ACHN (cell line): ENCODE measurements at places on chromosomes 4 and X.
A peak's percentile ranks its signal among the peaks of the same experiment; 100 is the strongest.

DNA sequence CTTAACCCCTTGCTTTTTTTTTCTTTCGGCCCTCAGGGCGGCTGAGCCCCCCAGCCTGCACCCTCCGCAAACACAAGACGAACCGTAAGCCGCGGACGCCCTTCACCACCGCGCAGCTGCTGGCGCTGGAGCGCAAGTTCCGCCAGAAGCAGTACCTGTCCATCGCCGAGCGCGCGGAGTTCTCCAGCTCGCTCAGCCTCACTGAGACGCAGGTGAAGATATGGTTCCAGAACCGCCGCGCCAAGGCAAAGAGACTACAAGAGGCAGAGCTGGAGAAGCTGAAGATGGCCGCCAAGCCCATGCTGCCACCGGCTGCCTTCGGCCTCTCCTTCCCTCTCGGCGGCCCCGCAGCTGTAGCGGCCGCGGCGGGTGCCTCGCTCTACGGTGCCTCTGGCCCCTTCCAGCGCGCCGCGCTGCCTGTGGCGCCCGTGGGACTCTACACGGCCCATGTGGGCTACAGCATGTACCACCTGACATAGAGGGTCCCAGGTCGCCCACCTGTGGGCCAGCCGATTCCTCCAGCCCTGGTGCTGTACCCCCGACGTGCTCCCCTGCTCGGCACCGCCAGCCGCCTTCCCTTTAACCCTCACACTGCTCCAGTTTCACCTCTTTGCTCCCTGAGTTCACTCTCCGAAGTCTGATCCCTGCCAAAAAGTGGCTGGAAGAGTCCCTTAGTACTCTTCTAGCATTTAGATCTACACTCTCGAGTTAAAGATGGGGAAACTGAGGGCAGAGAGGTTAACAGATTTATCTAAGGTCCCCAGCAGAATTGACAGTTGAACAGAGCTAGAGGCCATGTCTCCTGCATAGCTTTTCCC, 3.4 kb downstream of the MSX1 start:
- DNase-seq, result no peak

DNA sequence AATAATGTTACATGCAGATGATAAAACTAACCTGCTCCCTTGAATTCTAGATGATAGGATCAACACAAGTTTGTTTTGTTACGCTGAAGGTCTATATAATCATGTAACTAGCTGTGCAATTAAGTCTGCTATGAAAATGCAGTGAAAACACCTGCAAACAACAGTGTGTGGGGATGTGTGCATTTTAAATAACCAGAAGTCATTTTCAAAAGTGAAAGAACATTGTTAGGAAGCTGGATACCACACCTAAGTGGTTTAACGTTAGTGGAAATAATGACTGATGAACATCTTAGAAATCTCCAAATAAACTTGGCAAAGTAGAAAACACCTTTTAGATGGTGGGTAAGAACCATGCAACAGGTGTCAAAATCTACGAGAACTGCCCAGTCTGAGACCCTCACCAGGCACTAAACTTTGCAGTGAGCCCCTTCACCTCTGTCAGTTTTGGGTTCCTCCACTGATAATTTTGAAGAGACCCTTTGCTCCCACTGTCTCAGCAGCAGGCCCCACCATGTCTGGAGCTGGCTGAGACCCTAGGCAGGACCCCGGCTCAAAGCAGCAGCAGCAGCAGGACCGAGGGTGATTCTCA, 36.6 kb downstream of the CHST7 start:
- DNase-seq, result no peak

GRCh38 chrX:24145303-24146186, 4.0 kb upstream of the ZFX start:
- peak; percentile 8 for DNase-seq

DNA sequence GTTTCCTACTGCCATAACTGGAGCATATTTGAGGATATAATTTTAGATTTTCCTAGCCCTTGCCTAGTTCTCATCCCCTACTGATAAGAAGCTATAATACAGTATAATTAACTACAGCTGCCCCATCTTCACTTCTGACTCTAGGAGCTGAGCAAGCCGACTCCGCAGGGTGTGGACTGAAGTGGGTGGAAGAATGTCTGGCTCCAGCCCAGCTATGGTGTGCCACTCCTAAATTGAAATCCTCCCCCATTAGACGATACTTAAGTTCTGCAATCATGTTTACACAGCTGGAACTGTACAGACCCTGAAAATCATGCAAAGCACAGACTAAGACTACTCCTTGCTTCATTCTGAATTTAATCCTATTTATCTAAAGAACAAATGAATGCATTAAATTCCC, 93.1 kb downstream of the PCDH19 start:
- no peak for DNase-seq

DNA sequence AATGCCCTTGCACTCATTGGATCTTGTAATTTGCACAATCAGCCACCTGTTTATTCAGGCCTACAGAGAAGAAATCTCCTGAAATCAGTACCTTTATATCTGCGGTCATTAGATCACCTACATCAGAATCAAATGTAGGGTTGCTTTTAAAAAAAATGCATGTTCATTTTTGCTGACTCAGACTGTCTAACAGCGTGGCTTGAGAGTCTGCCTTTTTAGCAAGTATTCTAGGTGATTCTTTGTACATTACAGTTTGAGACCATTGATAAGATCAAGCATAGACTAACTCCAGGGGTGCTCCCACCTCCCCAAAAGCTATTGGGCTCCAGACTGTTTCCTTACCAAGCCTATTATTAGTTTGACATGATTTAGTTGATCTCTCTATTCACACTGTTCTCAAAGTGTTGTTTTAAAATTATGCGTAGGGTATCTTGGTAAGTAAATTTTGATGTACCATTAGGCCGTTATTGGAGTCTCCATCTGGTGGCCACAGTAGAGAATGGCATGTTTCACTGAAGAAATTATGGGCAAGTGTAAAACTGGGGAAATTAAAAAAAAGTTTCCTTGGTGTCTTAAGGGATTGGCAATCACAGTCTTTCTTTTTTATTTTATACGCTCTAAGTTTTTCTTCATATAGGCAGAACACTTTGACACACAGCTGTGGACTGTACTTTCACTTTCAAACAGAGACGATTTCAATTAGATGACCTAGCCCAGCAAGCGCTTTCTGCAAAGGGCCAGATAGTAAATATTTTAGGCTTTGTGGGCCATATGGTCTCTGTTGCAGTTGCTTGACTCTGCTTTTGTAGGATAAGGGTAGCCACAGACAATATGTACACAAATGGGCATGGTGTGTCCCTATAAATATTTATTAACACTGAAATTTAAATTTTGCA, 33.7 kb upstream of the MSL3 start:
- DNase-seq, result peak; percentile 24

DNA sequence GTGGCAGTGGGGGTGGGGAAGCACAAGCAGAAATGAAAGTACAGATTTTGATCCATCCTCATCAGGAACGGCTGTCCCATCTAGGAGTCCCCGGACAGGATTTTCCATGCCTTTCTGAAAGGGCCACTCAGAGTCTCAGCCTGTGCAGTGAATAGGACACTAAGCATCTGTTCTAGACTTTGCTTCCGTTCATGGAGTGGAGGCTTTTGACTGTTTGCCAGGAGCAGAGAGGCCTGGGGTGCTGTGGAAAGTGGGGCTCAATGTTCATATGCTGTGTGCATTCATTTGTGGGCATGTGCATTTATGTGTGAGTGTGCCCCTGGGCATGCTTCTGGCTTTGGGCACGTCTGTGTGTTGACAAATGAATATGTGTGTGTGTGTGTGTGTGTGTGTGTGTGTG, 25.6 kb upstream of the MAMLD1 start:
- no peak for DNase-seq

DNA sequence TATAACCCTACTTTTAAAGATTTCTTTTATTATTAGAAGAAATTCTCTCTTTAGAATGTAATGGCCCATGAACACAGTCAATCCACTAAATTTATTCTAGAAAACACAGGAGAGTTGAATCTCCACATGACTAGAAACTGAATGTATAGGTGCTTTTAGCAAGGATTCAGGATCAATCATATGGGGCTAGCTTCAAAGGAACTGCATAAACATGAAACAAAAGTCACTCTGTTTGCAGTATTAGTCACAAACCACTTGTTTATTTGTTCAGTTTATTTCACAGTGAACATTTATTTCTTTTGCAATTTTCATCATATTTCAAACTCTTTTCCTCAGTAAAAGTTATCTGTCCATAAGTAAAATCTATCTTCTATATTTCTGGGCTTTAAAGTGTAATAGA, 1604.6 kb downstream of the PCDH18 start:
- no peak for DNase-seq

GRCh38 chr4:95714571-95714970, 125.3 kb upstream of the PDHA2 start:
- DNase-seq, result no peak
